Naive B cell (primary cell): ENCODE measurements at places on chromosomes 12 and 14. TPM values are rescaled to one million over a fixed set of nuclear protein-coding genes. Genes with fewer than 3 reads are reported as not detected.

RNF41 gene
- polyA plus RNA-seq = 108 TPM

DNA sequence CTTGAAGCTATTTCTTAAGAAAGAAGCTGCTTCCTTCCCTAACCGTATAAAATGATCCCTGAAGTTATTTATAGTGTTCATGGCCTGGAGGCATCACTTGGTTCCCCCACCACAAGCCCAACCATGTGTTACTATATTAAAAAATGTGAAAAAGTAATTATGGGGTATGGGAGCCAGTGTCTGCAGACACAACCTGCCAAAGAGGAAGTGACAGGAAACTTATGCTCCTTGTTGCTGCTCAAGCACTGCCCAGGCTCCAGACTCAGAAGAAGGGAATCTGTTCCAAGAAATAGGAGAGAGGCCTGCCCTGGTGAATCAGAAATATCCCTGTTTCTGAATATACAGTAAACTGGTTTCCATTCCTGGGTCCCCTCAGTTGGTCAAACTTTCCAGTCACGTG is 217.2 kb upstream of the BMP4 start:
- no peaks in the 10 kb centered on the region for H3K36me3 ChIP-seq
- no peak overlapping the region for H3K4me3 ChIP-seq
- no peaks in the 10 kb centered on the region for H3K4me1 ChIP-seq
- DNase-seq = no peak
- H3K27me3 ChIP-seq = peaks cover 23% of the 10 kb centered on the region
- H3K27ac ChIP-seq = no peak overlapping the region

PTGES3 gene
- 221 TPM for polyA plus RNA-seq

GRCh38 chr12:27359578-27360340 is 27.1 kb downstream of the BMAL2 start:
- no peaks in the 10 kb centered on the region for H3K27me3 ChIP-seq
- DNase-seq = no peak
- no peak overlapping the region for H3K27ac ChIP-seq
- H3K36me3 ChIP-seq = peaks cover 7% of the 10 kb centered on the region
- no peaks in the 10 kb centered on the region for H3K4me1 ChIP-seq

DNA sequence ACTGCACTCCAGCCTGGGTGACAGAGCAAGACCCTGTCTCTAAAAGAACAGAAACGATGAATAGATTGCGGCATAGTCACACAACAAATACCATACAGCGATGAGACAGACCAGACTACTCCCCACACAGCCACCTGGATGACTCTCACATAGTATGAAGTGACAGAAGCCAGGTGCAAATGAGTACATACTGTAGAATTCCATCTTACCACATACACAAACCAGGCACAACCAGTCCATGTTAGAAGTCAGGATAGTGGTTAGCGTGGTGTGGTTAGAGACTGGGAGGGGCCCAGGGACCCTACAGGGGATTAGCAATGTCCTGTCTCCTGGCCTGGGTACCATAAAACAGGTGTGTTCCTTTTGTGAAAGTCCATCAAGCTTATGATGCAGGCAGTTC is 53.8 kb downstream of the FAM222A start:
- H3K36me3 ChIP-seq = no peaks in the 10 kb centered on the region
- no peaks in the 10 kb centered on the region for H3K27me3 ChIP-seq

ZNF268 gene
- 17.3 TPM for polyA plus RNA-seq

- H3K4me1 ChIP-seq = peaks cover 20% of the 10 kb centered on the region
- no peaks in the 10 kb centered on the region for H3K27me3 ChIP-seq
- H3K27ac ChIP-seq = no peak overlapping the region
These were observed 3.0 kb downstream of the ARG2 start for GRCh38 chr14:67622675-67623074.

ACAD10 gene
- 10.0 TPM for polyA plus RNA-seq

GRCh38 chr12:115386946-115387345 is 703.0 kb upstream of the TBX3 start:
- no peaks in the 10 kb centered on the region for H3K4me1 ChIP-seq
- no peak overlapping the region for H3K27ac ChIP-seq
- no peaks in the 10 kb centered on the region for H3K36me3 ChIP-seq

TCTN1 gene
- polyA plus RNA-seq = 109 TPM

DNA sequence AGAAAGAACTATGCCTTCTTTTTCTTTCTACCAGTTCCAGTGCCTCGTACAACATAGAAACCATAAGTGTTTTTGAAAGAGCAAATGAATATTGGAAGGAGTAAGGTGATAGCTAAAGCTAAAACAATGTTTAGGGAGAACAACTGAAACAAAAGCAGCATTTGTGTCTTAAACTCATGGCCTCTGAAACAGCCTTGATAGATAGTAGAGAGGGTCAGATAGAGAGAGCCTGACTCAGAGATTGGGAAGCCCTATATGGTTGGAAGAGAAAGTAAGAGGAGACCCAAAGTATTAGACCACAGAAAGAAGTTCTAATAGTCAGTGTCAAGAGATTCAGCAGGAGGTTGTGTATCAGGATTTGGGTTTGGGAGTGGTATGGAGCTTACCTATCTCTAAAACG is 79.6 kb upstream of the IFNG-AS1 start:
- no peaks in the 10 kb centered on the region for H3K36me3 ChIP-seq
- H3K27me3 ChIP-seq = peaks cover 12% of the 10 kb centered on the region
- H3K4me3 ChIP-seq = no peak overlapping the region
- no peaks in the 10 kb centered on the region for H3K4me1 ChIP-seq

- no peak for DNase-seq
- H3K4me1 ChIP-seq = no peaks in the 10 kb centered on the region
- no peak overlapping the region for H3K27ac ChIP-seq
These were observed 315.3 kb upstream of the PRICKLE1 start for GRCh38 chr12:42904683-42905418.

DNA sequence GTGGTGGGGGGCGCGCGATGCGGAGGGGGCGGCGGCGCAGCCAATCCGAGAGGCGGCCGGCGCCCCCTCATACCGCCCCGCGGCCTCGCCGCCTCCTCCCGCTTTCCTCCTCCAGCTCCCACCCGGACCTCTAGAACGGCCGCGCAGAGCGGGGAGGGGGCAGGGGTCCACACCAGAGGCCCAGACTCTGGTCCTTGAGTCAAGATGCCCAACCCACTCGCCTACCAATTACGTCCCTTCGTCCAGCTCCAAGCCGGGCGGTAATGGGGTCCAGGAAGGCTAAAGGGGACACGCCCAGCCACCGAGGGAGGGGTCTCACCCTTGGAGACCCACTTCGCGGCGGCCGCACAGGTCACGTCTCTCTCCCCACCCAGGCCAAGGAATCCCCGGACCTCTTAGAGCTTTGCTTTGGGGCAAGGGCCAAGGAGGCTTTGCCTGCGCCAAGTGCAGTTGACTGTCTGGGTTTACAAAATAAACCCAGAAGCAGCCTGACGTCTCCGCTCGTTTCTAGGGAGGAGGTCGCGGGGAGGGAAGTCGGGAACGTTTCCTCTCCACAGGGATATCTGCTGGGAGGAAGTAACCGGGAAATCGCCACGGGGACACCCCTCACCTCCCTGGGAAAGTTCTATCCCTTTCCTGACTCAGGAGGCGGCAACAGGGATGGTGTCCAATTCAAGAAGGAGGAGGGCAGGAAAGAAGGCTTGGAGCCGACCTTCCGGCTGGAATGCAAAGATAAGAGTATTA is 394 bp upstream of the AMIGO2 start:
- H3K27me3 ChIP-seq = no peaks in the 10 kb centered on the region
- H3K36me3 ChIP-seq = peaks cover 8% of the 10 kb centered on the region
- DNase-seq = peak; percentile 38
- H3K4me3 ChIP-seq = peak overlapping the region; percentile 97
- H3K4me1 ChIP-seq = peaks cover 30% of the 10 kb centered on the region

DNA sequence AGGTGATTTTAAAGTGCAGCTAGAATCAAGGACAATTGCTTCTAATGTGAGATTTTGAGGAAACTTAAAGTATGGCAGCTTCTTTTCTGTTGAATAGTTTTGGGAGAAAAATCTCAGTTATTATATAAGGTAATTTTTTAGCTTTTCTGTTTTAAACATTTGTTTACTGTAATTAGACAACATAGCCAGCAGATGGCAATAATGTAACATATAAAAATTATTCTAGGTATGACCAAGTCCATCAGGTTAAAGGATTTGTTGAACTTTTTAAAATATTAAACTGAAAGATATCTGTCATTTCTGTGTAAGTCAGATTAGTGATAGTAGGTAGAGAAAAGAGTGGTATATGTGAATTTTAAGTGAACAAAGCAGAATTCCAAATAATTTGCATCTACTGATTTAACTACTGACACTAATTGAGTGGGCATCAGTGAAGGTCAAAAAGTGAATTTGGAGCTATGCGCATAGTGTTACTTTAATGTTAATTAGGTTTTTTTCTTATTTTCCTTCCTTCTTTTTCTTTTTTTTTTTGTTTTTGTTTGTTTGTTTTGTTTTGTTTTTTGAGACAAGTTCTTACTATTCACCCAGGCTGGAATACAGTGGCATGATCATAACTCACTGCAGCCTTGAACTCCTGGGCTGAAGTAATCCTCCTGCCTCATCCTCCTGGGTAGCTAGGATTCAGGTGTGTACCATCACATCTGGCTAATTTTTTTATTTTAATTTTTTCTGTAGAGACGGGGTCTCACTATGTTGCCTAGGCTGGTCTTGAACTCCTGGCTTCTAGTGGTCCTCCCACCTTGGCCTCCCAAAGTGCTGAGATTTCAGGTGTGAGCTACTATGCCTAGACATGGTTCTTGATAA is 18.6 kb downstream of the PRORP start:
- peak; percentile 22 for DNase-seq
- no peak overlapping the region for H3K4me3 ChIP-seq
- no peak overlapping the region for H3K27ac ChIP-seq
- H3K36me3 ChIP-seq = no peaks in the 10 kb centered on the region
- no peaks in the 10 kb centered on the region for H3K27me3 ChIP-seq

APOF gene
- not detected for polyA plus RNA-seq

TMEM132D gene
- polyA plus RNA-seq = not detected

DNA sequence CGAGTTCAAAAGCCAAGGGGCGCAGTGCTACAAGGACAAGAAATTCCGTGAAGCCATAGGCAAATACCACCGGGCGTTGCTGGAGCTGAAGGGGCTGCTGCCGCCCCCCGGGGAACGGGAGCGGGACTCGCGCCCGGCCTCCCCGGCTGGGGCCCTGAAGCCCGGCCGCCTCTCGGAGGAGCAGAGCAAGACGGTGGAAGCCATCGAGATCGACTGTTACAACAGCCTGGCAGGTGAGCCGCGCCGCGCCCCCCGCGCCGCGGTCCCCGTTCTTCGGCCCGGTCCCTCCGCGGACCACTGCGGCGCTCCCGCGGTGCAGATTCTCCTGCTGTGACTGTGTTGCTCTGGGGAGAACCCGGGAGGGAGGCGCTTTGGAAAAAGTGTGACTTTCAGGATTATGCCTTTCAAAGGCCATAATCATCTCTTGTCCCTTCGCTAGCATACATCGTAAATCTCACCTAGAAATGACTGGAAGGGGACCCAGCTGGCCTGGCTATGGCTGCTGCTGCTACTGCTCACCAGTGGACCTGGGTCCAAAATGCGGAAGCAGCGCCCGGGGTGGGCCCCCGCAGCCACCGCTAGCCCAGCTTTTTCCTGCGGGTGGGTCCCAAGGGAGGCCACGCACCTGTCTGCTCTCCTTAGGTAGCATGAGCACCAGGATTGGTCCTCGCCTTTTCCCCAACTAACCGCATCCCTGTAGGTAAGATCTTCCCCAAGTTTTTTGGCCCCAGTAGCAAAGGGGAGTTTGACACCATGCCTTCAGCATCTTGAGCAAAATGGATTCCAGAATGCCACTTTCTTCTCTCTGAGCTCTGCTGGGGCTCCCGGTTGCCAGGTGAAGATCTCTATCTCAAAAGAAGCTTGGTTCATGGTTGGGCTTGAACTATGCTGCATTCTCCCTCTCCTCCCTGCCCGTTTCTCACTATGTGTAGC is 853 bp downstream of the TTC9 start:
- H3K27me3 ChIP-seq = no peaks in the 10 kb centered on the region
- DNase-seq = peak; percentile 70
- H3K27ac ChIP-seq = peak overlapping the region; percentile 89
- peaks cover 77% of the 10 kb centered on the region for H3K4me1 ChIP-seq

DNA sequence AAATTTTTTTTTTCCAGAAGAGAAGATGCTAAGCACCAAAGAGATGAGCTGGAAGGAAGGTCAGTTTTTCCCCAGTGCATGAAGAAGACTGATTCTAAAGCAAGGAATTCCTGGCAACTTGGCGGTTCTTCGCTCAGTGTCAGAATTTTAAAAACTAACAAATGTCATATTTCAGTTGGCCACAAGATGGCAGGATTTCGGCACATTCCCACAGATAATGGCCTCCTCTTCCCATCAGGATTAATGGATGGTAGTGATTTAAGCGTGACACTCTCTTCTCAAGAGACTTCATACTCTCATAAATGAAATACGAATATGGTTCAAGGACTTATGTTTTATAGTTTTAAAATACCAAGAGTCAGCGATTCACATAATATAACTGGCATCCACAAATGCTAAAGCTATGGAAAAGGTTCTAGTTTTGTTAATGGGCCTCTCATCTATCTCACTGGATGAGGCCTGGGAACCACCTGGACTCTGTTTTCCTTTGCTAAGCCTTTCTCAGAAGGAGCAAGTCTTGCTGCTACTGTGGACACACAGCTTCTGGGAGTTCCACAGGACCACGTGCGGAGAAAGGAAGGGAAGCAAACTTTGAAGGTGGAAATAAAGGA is 46.1 kb upstream of the PTPRO start:
- H3K27ac ChIP-seq = no peak overlapping the region
- no peak for DNase-seq
- H3K4me1 ChIP-seq = no peaks in the 10 kb centered on the region
- H3K4me3 ChIP-seq = no peak overlapping the region
- H3K36me3 ChIP-seq = no peaks in the 10 kb centered on the region

GRCh38 chr12:59689776-59690175 is 93.9 kb downstream of the SLC16A7 start:
- peaks cover 9% of the 10 kb centered on the region for H3K36me3 ChIP-seq
- H3K4me3 ChIP-seq = no peak overlapping the region
- peaks cover 2% of the 10 kb centered on the region for H3K4me1 ChIP-seq
- no peak for DNase-seq

DNA sequence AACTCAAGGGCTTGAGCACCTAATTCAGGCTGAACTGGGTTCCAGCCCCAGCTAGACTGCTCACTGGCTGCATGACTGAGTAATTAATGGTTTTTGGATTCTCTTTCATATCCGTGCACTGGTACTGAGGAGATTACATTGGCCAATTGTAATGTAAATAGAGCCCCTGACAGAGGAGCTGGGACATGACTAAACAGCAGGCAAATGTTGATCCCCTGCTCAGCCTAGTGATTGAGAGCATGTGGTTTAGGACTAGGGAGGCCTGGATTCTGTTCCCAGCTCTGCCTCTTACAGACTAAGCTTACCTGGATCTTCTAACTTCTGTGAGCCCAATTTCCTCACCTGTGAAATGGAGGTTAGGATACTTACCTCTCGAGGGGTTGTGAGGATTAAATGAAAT is 204.3 kb downstream of the ESR2 start:
- H3K36me3 ChIP-seq = no peaks in the 10 kb centered on the region
- no peaks in the 10 kb centered on the region for H3K4me1 ChIP-seq
- H3K27ac ChIP-seq = no peak overlapping the region

DNA sequence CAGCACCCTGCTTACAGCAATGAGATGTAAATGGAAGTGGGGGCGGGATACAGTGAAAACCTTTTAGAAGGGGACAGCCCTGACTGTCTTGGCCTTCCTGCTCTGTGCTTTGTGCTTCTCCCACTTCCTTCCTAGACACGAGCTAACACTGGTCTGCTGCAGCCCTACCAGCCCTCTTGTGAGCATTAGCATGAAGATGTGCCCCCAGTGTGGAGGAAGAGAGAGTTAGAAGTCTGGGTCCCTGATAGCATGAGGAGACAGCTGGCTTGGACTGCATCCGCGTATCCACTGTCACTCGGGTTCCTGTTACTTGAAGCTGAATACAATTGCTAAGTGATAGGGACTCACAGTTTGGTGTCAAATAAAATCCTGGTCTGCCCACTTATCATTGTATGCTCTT is 248.1 kb upstream of the SOX5 start:
- no peak overlapping the region for H3K27ac ChIP-seq
- DNase-seq = no peak
- no peaks in the 10 kb centered on the region for H3K36me3 ChIP-seq
- peaks cover 9% of the 10 kb centered on the region for H3K4me1 ChIP-seq
